ENCODE measurements at places on chromosomes 2 and 18.

DNA sequence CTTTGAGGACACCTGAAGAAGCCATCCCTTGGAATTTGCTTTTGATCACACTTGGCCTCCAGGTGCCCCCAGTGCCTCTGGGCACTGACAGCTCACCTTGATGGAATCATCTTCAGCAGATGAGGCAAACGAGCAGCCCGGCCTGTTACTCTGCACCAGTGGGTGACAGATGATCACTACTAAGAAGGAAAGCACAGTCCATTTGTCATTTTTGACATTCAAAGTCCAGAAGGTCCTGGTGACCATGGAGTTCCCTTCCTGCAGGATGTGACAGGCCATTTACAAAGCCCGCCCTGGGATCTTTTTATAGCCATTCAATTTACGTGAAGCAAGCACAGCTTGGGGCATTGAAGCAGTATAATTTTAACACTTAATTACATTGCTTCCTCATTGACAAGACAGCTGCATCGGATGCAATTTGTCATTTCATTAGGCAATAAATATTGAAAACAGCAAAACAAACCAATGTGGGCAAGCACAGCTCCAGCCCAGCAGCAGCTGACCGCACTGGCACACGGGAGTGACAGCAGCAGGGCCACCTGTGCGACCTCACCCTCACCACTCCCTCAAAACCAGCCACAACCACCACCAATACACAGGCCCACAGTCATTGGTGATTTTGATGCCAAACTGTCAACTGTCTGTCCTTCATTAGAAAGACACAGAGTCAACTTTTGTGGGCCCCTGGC, 76.0 kb upstream of the SLC66A3 start:
- DNase-seq, result no peak

DNA sequence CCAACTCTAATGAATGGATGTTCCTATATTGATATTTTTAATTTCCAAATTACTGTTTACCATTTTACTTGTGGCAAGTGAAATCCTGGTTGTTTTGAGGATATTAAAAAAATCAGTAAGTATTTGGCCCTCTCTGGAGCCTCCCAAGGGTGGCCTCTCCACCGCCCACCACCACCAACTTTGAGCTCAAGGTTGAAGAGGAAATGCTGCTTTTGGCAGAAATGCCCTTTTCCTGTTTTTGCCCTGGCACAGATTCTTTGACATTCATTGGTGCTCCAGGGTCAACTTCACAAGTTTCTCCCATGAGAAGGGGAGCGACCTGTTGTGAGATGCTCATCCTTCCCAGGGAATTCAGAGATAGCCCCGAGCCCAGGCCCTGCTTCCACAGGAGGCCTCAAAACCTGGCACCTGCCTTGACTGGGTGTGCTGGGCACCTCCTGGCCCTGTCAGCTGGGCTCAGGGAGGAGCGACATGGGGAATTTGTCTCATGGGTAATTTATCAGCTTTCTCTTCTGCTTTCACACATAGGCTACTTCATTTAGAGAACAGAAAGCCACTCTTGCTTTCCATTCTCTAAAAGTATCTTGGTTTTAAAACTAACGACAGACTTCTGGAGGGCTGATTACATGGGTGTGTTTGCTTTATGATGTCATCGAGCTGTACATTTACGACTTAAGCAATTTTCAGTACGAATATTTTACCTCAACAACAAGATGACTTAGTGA, 6.9 kb downstream of the CD8A start:
- no peak for DNase-seq

DNA sequence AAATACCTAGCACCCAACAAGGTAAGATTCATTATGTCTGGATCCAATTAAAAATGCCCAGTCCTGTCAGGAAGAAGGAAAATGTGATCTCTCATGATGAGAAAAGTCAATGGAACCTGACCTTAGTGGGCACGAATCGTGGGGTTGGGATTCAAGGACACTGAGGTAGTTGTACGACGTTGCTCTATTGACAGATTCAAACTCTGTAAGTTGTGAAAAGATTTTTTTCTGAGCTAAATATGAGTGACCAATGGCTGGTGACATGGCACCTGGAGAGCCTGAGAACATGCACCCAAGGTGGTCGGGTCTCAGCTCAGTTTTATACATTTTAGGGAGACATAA, 148.2 kb downstream of the NDUFA10 start:
- no peak for DNase-seq

DNA sequence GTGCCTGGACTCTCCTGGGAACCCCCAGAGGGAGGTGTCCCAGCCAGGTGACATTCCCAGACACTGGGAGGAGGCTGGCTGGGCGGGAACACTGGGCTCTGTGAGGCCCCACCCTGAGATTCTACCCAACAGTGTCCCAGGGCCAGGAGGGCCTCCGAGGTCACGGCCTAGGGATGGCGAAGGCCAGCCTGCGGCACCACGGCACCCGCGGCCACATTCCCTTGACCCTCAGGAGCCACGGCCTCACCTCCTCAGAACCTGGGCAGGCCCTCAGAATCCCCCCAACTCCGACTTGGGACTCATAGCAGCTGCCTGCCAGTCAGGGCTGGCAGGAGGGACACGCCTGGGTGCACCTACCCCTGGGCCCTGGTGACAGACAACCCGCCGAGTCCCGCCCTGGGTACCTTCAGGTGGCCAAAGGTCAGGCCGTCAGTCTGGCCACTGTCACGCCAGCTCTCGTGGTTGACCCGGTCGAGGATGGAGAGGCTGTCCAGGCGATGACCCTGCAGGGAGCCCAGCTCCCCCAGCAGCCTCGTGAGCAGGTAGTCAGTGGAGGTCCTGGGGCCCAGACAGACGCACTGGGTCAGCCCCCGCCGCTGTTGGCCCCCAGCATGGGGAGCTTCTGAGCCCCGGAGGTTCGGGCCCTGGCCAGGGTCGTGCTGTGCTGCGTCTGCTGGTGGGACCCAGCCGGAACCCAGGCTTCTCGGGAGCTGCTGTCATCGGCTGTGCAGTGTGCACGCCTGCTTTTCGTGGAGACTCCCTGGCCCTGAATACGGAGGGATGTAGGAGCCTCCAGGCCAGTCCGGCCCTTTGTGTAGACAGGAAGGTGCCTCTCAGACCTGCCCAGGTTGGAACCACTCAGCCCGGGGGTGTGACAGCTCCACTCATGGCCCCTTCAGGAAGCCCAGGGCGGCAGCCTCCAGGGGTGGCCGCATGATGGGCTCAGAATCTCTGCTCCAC, 6.1 kb downstream of the MAB21L4 start:
- no peak for DNase-seq

DNA sequence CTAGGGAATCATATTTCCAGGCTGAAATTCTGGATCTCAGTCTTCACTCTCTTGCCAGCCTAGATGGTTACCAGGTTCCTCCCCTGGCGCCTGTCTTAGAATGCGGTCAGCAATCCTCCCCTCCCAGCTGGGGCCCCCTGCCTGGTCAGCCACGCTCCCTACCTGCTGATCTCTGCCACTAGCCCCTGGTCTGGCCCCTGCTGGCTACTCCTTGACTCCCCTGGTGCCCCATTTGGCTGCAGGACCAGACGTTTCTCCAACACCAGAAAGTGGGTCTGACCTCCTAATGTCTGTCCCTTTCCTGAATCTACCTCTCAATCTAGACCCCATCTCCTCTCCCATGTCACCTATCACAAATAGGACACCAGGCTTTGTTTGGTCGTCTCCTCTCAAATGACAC, 432.0 kb upstream of the SMIM21 start:
- DNase-seq, result no peak

DNA sequence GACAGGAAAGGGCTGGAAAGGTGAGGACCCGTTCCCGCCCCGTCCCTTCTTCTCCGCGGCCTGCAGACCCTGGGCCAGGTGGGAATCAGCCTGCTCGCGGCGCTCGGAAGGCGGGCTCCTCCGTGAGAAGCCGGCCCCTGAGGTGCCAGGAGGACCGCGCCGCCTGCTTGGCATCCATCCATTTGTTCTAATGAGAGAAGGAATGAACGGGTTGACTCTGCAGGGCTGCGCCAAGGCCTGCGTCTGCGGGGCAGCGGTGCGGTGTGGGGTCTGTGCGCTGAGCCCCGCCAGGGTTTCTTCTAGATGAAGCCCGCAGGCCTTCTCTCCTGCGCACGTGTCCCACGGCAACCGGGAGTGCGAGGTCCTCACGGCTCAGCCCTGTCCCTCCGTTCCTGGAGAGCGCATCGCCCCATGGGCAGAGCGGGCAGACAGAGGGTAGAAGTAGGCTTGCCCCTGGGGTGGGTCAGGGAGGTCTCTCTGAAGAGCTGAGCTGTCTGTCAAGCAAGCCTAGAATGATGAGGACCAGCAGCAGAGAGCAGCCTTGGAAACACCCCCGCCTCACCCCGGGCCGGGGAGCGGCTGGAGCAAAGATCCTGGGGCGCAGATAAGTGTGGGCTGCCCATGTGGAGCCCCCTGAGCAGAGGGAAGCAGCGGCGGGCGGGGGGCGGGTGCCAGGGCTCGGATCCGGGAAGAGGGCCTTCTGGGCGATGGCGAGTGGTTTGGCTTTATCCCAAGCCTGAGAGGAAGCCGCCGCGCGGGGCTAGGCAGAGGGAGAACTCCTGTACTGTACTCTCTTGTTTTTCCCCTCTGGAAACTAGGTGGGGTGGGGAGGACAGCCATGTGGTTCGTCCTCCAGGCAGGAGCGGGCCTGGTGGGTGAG, 27.9 kb upstream of the HS6ST1 start:
- DNase-seq, result no peak

DNA sequence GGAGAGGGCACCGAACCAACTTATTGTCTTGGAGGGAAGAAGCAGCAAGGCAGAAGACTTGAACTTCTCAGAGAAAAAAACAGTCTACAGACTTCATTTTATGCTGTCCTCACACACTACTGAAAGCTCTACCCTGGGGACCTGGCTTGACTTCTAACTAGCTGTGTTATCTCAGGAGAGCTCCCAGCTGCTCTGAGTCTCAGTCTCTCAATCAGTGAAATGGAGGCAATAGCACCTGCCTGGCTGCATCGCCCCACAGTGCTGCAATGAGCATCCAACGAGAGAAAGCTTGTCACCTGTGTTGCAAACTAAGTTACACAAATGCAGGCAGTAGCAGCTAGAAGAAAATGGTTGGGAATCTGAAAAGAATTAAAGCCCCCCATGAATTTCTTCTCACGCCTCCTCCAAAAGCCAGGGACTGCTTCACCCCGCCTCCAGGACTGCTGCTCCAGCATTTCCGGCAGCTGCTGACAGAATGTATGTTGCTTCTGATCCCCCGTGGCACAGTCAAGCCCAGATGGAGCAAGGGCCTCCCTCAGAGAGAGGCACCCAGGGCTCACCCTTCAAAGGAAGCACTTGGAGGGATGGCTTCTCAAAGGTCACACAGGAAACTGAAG, 116.3 kb downstream of the BCL11A start:
- DNase-seq, result no peak

DNA sequence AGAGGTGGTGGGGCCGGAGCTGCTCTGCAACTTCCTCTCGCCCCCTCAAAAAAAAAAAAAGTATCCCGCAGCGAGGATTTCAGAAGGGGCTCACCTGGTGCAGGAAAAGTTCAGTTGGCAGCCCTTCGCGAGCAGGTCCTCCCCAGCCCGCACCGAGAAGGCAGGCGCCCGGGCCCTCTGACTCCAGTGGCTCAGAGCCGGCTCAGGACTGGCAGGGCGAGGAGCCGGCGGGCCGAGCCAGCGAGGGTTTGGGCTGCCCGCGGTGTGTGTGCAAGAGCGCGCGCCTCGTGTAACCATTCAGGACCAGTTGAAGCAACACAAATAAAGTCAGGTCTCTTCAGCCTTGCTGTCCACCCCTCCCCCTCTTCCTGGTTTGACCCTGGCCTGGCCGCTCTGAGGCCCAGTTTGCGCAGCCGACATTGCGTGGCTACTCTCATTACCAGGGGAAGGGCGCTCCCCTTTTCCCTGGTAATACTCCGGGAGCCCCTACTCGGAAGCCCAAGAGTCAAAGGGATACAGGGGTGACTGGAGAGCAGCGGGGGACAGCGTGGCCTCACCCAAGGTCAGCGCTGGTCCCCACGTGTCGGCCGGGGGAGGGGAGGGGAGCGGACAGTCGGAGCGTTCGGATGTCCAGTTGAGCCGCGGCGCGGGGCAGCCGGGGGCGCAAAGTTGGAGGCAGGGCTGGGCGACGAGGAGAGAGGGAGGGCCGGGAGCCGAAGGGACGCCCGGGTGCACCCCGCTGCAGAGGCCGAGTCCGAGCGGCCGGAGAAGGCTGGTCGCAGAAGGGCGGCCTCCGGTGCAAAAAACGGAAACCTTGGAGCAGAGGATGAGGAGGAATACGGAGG, 12.3 kb downstream of the EN1 start:
- DNase-seq, result no peak
